Cerebellar nuclear complex (tissue), 1 donor: ENCODE measurements at places on chromosomes 4 and X.

GRCh38 chr4:22336822-22337221 is 179.0 kb downstream of the ADGRA3 start:
- no peak for DNase-seq

- no peak for DNase-seq
Measured at GRCh38 chr4:180695851-180696250, 1547.4 kb upstream of the TENM3 start.

GRCh38 chr4:39571054-39571453 is 43.8 kb upstream of the UGDH start:
- no peak for DNase-seq

GRCh38 chr4:38677441-38677840 is 13.4 kb downstream of the KLF3 start:
- no peak for DNase-seq

DNA sequence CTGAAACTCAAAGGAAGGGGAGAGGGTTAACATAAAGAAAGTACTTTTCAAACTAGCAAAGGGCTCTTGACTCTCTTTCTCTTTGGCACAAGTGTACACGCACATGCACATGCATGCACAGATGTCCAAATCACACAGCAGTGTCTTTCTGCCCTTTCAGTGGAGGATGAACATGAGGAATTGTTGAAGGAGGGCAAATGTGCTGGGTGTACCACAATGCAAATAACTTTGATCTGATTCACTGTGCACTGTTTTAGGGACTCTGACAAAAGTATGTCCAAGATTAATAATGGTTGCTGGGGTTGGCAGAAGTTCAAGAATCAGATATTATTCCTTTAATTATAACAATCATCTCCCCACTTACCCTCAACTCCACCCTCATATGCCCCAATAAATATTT is 93.8 kb downstream of the GPC4 start:
- DNase-seq: no peak

DNA sequence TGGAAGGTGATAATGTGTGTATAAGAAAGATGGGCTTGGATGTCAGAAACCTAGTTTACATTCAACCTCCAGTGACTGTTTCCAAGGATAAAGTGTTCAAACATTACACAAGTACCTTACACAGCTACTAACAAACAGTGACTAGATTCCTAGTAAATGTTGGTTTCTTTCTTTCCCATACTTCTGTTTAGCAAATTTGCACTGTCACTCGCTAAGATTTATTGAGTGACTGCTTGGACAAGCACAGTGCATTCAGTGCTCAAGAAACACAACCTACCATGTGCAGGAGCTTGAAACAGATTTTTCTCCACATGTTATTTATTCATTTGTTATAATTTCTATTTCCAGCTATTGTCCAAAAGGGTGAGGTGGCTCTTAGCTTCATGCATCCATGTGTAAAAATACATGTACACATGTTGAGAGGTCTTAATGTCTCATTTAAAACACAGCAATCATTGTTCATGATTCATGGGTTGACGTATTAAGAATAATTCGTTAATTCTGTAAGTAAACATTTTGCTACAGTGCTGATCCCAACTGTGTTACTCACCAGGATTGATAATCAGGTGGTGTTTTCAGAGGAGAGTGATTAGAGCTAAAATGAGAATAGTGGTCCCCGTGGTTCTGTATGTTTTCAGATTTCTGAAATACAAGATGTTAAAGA is 153.0 kb downstream of the DCLK2 start:
- DNase-seq: no peak

DNA sequence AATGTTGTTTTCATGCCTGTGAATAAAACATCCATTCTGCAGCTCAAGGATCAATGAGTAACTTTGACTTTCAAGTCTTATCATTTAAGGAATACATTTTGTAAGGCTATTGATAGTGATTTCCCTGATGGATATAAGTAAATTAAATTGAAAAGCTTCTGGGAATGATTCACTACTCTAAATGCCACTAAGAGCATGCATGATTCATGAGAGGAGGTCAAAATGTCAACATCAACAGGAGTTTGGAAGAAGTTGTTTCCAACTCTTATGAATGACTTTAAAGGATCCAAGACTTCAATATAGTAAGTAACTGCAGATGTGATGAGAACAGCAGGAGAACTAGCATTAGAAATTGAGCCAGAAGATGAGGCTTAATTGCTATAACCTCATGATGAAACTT is 1487.3 kb downstream of the PCDH7 start:
- no peak for DNase-seq

GRCh38 chr4:9895333-9895705 is 113.9 kb downstream of the DRD5 start:
- DNase-seq: no peak
